ENCODE measurements at places on chromosomes 12 and 14. TPM values are rescaled to one million over a fixed set of nuclear protein-coding genes. Genes with fewer than 3 reads are reported as not detected.

Gene KRT74
- total RNA-seq = not detected

DNA sequence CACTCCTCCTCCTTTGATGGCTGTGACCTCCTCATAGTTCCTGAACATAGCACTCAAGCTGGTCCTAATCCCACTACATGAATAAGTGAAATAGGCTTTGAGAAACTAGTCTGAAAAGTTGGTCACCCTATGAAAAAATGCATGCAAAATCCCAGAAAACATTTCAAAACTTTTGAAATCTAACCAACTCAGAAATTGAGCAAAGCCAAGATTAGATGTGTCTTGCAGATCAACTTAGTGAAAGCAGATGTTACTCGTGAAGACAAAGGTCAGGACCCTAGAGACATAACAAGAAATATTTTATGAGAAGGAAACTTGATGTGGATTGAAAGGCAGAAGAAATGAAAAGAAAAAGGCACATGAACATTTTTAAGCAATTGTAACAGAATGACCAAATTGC is 63.3 kb downstream of the TSHR start:
- no peak for DNase-seq

DNA sequence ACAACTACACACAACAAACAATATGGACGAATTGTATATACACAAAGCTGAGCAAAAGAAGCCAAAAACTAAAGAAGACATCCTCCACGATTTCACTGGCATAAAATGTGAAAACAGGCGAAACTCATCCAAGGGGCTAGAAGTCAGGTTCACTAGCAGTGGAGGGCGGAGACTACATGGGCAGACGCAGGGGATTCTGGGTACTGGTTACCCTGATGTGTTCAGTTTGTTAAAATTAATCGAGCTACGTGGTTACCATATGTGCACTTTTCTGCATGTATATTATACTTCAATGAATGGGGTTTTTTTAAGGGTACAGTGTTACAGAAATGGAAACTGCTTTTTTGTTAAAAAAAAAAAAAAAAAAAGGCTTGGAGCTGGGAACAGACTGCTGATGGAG is 12.3 kb downstream of the KDM2B start:
- no peak for DNase-seq

DNA sequence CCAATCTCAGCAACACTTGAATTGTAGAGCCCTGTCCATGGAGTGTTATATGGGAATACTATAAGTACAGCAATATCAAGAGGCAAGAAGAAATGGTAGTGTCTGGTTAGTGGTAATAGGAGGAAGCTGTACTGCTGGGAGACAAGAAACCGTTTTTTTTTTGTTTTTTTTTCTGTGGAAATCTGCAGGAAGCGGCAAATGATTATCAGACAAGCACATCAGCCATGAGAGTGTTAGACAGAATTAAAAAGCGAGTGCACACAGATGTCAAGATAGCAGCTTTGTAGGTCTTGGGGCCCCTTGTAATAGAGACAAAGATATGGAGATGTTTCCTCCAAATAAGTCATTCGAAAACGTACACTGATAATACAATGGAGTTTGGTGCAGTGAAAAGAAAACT is 6.7 kb downstream of the TESPA1 start:
- no peak for DNase-seq

- no peak for DNase-seq
Measured at GRCh38 chr12:9973949-9974348, 2.7 kb downstream of the CLEC12A start.

DNA sequence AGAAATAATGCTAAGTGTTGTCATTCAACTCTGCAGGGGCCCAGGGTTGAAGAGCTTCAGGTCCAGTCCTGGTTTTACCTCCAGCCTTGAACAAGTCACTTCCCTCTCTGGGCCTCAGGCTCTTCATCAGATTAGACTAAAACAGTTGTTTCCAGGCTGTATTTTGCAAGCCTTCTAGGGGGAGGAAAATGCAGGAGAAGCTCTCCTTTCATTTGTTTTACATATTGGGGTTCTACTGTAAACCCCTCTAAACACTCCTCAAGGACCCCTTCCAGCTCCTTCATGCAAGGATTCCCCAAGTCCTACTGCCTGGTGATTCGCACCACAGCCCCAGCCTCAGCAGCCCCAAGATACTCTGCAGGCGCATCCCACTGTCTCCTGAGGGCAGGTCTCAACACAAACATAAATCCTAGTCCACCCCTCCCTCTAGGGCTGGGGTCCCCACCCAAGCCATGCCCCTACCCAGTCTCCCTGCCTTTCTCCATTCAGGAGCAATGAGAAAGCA is 2.7 kb downstream of the SDR9C7 start:
- DNase-seq = no peak

GRCh38 chr14:97021571-97022168 is 224.5 kb downstream of the VRK1 start:
- no peak for DNase-seq

- no peak for DNase-seq
Measured at GRCh38 chr14:64696355-64696857, 7.8 kb upstream of the PLEKHG3 start.

DNA sequence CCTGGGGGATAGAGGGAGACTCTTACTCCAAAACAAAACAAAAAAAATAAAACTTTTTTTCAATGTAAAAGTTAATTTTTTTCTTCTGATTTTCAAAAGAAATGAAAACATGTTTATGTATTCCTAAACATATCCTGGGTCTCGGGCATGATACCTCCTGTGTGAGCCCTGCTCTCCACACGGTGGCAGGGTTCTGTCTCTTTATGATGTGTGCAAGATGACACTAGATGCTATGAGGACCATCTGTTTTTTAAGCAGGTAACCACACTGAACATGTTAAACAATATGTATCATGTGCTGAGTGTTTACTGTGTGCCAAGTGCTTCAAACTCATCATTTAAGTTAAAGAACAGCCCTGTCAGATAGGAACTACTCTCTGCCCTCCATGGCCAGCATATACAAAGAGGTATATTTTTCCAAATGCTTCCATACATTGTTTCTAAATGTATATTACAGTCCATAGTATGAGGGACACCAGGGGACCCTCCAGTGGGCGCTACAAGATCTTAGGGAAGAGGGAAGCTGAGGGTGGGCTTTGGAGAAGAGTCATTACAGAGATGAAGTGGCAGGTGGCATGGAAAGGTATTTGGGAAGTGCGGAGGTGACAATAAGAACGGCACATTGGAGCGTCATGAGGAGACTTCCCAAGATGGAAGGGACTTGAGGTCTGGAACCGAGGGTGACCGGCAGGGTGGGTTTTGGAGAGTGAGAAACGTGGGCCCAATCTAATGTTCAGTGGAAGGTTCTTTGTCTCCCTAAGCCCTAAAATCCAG is 28.5 kb downstream of the FOS start:
- DNase-seq = peak; percentile 35

- DNase-seq = peak; percentile 28
Measured at GRCh38 chr14:95361373-95362137, 41.8 kb upstream of the CLMN start.

- no peak for DNase-seq
Measured at GRCh38 chr12:128463881-128464280, 196.9 kb downstream of the TMEM132C start.

- peak; percentile 84 for DNase-seq
Measured at GRCh38 chr14:23153851-23154796, 29.3 kb downstream of the SLC7A8 start.

Gene RIPK3
- 70.1 TPM for total RNA-seq

DNA sequence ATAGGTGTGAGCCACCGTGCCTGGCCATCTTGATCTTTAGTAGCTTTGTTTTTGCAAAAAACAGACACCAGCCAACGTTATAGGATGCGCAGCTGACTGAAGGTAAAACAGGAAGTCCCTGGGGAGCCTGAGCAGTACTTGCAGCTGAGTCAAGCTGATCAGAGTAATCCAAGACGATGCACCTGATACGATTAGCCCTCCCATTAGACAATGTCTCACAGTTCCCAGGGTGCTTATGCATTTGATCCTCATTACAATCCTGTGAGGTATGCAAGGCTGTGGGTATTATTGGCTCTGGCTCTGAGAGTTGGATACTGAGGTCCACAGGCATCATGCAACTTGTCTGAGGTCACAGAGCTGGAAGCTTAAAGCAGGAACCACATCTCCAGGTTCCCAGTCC is 8.1 kb downstream of the KRT18 start:
- DNase-seq = no peak

Gene VIPAS39
- total RNA-seq = 19.0 TPM

Gene STAT6
- 278 TPM for total RNA-seq

GRCh38 chr12:109173443-109174240 is 57.3 kb downstream of the ACACB start:
- DNase-seq = no peak

Gene SSPN
- total RNA-seq = 10.9 TPM

DNA sequence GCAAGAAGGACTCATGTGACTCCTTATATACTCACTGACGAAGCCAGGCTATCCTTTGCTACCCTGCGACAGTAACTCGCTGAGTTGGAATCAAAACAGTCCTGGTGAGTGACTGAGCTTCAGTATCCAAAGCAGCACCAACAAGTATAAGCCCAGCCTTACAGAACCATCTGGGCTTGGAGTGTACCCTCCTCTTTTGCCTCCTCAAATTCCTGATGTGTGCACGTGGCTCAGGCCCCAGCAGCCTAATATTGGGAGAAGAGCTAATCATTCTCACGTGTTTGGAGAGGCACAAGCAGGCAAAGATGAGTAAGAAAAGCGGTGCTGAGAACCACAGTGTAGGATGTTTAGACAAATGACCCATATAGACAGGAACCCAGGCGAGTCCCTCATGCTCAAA is 34.4 kb downstream of the PPTC7 start:
- DNase-seq = no peak

GRCh38 chr12:30794591-30795409 is 40.0 kb upstream of the CAPRIN2 start:
- DNase-seq = no peak

DNA sequence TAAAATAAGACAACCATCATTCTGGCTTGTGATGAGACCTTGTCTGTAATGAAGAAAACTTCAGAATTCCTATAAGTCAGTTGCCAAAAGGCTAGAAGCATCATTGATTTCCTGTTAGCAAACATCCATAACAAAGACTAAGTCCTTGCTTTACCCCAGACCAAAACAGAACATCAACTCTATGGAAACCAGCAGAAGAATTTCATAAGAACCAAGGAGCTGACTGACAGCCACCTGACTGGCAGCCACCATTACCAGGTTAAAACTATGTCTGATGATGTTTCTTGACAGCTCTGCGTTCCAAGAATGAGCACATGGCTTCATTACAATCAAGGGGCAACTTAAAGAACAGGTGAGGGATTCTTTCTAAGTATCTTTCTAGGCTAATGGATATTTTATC is 29.3 kb downstream of the HECTD4 start:
- no peak for DNase-seq

DNA sequence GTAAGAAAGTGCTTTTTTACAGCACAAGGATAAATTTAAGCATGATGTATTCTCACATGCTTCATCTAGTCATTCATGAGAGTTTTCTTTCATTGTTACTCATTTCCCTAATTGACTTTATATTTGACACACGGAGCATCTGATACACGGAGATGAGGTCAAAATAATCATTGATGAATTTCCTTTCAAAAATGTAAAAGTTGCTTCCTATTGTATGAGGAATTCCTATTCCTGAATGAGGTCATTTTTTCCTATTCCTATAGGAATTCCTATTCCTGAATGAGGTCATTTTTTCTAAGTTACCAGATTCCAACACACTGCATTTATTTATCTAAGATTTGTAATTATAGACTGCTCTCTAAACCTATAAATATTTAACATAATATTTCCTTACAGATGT is 316.7 kb upstream of the KITLG start:
- no peak for DNase-seq

- DNase-seq = no peak
Measured at GRCh38 chr12:24979329-24979728, 30.4 kb upstream of the BCAT1 start.

Measured in Peyer's patch (tissue), 4 donors.